Endodermal cell (in vitro differentiated cells): ENCODE measurements at places on chromosomes 7 and 10. TPM values are rescaled to one million over a fixed set of nuclear protein-coding genes. Genes with fewer than 3 reads are reported as not detected.

GRCh38 chr7:16564909-16565426 is 38.3 kb downstream of the LRRC72 start:
- no peak overlapping the region for H3K27ac ChIP-seq
- no peak for DNase-seq
- H3K4me1 ChIP-seq, result no peaks in the 10 kb centered on the region
- no peaks in the 10 kb centered on the region for H3K36me3 ChIP-seq

DNA sequence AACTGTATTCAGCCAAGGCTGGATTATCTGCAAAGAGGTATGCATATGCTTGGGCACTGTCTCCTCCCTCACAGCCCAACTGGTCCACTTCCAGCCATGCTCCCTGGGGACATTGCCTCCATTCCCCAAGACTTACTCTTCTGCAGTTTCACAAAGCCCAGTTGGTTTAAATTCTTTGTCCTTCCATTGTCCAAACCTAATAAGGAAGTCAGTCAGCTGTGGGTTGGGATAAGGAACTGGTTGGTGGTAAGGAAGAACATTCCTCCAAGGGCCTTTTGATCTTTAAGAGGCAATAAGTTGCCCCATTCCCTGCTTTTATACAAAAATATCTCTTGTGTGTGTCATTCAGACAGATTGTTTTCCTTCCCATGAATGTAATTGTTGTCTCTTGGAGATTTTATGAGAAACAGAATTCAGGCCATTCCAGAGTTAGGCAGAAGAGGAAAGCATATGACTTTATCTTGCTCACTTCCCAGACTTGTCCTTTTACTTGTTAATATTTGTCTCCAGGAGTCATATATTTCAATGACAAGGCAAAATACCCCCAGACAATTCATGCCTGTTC is 673.7 kb downstream of the SUGCT start:
- H3K4me1 ChIP-seq, result no peaks in the 10 kb centered on the region
- no peaks in the 10 kb centered on the region for H3K36me3 ChIP-seq
- no peak overlapping the region for H3K4me3 ChIP-seq
- no peaks in the 10 kb centered on the region for H3K27me3 ChIP-seq

GRCh38 chr7:105613611-105614330 is 32.5 kb upstream of the EFCAB10 start:
- no peak overlapping the region for H3K4me3 ChIP-seq
- peaks cover 15% of the 10 kb centered on the region for H3K36me3 ChIP-seq
- H3K4me1 ChIP-seq, result no peaks in the 10 kb centered on the region
- no peak overlapping the region for H3K27ac ChIP-seq
- H3K27me3 ChIP-seq, result no peaks in the 10 kb centered on the region

DNA sequence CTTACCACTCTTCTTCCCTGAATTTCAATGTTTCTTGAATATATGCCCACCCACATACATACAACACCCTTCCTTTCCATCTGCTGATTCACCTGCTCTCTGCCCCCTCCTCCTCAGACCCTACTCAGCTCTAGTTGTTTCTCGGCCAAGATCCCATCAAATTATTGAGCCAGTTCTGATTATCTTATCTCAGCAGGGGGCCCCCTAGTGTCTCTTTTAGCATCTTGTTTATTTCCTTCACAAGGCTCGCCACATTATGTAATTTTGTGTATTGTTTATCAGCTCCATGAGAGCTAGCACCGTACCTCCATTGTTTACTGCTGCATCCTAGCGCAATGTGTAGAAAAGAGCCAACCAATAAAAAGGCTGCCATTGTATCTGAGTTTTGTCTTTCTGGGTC is 71.9 kb downstream of the FAM13C start:
- H3K36me3 ChIP-seq, result no peaks in the 10 kb centered on the region

- peak; percentile 82 for DNase-seq
- peak overlapping the region; percentile 60 for H3K27ac ChIP-seq
- no peaks in the 10 kb centered on the region for H3K4me1 ChIP-seq
- H3K27me3 ChIP-seq, result no peaks in the 10 kb centered on the region
- no peak overlapping the region for H3K4me3 ChIP-seq
Measured at GRCh38 chr7:2863461-2864066, 19.5 kb upstream of the GNA12 start.

DNA sequence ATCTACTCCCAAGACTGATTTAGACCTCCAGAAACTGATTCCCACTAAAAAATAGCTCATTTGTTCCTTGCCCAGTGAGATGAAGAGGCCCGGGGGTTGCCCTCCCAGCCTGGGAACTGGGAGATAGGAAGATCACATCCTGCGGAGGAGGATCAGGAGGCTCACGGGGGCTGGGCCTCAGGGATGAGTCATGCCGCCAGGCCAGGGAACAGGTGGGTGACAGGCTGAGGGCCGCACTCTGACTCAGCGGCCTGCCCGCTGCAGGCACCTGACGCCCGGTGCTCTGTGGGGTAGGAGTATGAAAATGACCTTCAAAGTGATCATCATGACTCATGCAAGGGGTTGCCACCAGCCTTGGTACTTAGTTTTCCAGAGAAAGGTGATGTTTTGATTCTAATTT is 104.5 kb upstream of the ZPBP start:
- peak; percentile 93 for DNase-seq
- no peaks in the 10 kb centered on the region for H3K27me3 ChIP-seq
- H3K27ac ChIP-seq, result no peak overlapping the region
- no peak overlapping the region for H3K4me3 ChIP-seq
- no peaks in the 10 kb centered on the region for H3K4me1 ChIP-seq
- no peaks in the 10 kb centered on the region for H3K36me3 ChIP-seq

DNA sequence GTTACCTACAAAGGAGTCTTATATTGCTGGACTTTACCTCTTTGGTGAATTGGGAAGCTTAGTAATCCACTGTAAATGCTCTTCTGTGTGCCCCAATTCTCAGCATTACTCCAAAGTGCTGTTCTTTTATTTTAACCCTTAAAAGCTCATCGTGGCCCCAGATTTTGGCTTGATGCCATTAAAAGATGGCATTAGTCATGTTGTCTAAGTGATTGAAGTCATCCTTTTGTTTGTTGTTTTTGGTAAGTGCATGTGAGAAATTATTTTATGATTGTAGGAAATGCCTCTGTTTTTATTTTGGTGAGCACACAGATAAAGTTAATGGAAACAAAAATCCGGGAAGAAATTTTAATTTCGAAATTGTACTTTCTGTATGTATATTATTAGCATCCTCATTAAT is 82.5 kb upstream of the GATA3 start:
- no peak overlapping the region for H3K27ac ChIP-seq
- no peaks in the 10 kb centered on the region for H3K27me3 ChIP-seq
- no peaks in the 10 kb centered on the region for H3K4me1 ChIP-seq
- DNase-seq, result no peak

GRCh38 chr7:150323682-150324372 is 482 bp upstream of the ACTR3C start:
- H3K27me3 ChIP-seq, result no peaks in the 10 kb centered on the region
- peaks cover 29% of the 10 kb centered on the region for H3K36me3 ChIP-seq
- peak overlapping the region; percentile 87 for H3K4me3 ChIP-seq
- H3K4me1 ChIP-seq, result no peaks in the 10 kb centered on the region

- no peak overlapping the region for H3K4me3 ChIP-seq
- DNase-seq, result no peak
Measured at GRCh38 chr7:141889321-141889720, 26.9 kb upstream of the OR9A4 start.

GRCh38 chr7:155860461-155860839 is 48.2 kb upstream of the SHH start:
- peaks cover 4% of the 10 kb centered on the region for H3K4me1 ChIP-seq
- no peak overlapping the region for H3K27ac ChIP-seq
- no peak overlapping the region for H3K4me3 ChIP-seq
- no peaks in the 10 kb centered on the region for H3K27me3 ChIP-seq

DNA sequence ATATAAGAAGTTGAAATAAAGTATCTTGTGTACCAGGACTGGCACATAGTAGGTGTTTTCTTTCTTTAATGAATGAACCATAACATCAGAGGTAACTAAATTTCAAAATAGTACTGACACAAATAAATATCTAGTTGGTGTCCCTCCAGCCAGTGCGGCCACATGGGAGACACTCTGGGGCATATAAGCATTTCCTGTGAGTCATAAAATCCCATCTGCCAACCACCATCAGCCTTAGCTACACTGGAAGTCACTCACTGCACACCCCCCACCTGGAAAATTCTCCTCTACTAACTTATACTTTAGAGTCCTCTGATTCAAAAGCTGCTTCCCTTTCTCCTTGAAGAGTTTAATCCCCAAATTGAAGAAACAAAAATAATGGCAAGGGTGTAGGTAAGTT is 32.5 kb downstream of the DYDC1 start:
- H3K4me1 ChIP-seq, result no peaks in the 10 kb centered on the region
- no peaks in the 10 kb centered on the region for H3K27me3 ChIP-seq
- H3K4me3 ChIP-seq, result no peak overlapping the region
- H3K27ac ChIP-seq, result no peak overlapping the region
- no peak for DNase-seq

GRCh38 chr10:86327954-86328725 is 38.5 kb downstream of the GRID1 start:
- no peak overlapping the region for H3K27ac ChIP-seq
- H3K27me3 ChIP-seq, result no peaks in the 10 kb centered on the region
- H3K4me1 ChIP-seq, result no peaks in the 10 kb centered on the region
- DNase-seq, result no peak
- no peaks in the 10 kb centered on the region for H3K36me3 ChIP-seq
- no peak overlapping the region for H3K4me3 ChIP-seq

GRCh38 chr7:116776046-116776445 is 86.3 kb upstream of the CAPZA2 start:
- H3K4me1 ChIP-seq, result peaks cover 9% of the 10 kb centered on the region
- H3K27ac ChIP-seq, result no peak overlapping the region
- no peak for DNase-seq

- no peak overlapping the region for H3K27ac ChIP-seq
- H3K4me1 ChIP-seq, result peaks cover 11% of the 10 kb centered on the region
- peak; percentile 20 for DNase-seq
- H3K36me3 ChIP-seq, result peaks cover 37% of the 10 kb centered on the region
- no peak overlapping the region for H3K4me3 ChIP-seq
- H3K27me3 ChIP-seq, result no peaks in the 10 kb centered on the region
Measured at GRCh38 chr7:44396931-44397545, 71.6 kb upstream of the CAMK2B start.

GRCh38 chr10:75547391-75548298 is 116.2 kb downstream of the LRMDA start:
- no peaks in the 10 kb centered on the region for H3K27me3 ChIP-seq
- H3K36me3 ChIP-seq, result no peaks in the 10 kb centered on the region
- no peak overlapping the region for H3K4me3 ChIP-seq

- no peaks in the 10 kb centered on the region for H3K27me3 ChIP-seq
- H3K36me3 ChIP-seq, result no peaks in the 10 kb centered on the region
- no peak for DNase-seq
- no peak overlapping the region for H3K4me3 ChIP-seq
- H3K4me1 ChIP-seq, result no peaks in the 10 kb centered on the region
Measured at GRCh38 chr7:78222001-78222751, 423.6 kb downstream of the PHTF2 start.

METTL2B gene
- total RNA-seq, result 21.6 to 50.5 TPM (median 44.5 TPM) in 3 replicates

SPDYE9 gene
- not detected in 2 replicates for total RNA-seq

PRLHR gene
- not detected in 3 replicates for total RNA-seq

STEAP2 gene
- total RNA-seq, result 10.9 to 11.9 TPM (median 11.0 TPM) in 3 replicates

TMEM26 gene
- 0.13 TPM in 1 of 3 replicates, not detected in the others for total RNA-seq

INA gene
- 3.2 to 5.3 TPM (median 3.4 TPM) in 3 replicates for total RNA-seq
